Activated CD8-positive, alpha-beta memory T cell treated with anti-CD3 and anti-CD28 coated beads for 24 hours (primary cell): ENCODE measurements at places on chromosomes 3 and 15.

DNA sequence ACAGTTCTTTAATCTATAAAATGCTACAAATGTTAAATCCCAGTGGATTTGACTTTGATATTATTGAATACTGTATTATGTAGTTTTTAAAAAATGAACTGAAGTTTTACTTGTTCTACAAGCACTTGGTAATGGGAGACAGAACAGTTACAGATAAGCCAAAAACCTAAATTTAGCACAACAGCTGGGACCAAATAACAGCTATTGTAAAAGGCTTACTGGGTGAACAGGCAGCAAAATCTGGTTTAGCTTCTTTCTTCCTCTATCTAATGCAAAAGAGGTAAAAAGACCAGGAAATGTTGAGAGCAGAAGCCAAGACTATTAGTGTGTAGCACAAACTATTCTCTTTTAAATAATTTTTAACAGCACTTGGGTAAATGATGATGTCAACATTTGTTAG lies 1.6 kb upstream of the ATOSA start:
- DNase-seq = no peak

DNA sequence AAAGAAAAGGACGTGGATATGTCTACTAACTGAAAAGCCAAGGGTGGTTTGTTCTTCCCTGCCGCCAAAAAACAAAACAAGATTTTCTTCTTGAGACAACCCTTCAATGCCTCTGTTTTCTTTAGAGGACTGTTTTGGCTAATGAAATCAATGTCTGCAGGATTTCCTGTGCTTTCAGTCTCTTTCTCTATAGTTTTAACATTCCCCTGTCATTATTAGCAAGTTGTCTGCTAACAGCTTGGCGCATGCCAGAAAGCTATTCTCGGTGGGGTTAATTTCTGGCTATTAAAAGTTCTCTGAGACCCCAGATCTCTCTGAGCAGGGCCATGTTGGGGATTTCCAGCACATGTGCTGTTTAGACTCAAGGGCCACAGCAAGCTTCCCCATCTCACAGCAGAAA lies 56.7 kb downstream of the ITPR1 start:
- DNase-seq = no peak

DNA sequence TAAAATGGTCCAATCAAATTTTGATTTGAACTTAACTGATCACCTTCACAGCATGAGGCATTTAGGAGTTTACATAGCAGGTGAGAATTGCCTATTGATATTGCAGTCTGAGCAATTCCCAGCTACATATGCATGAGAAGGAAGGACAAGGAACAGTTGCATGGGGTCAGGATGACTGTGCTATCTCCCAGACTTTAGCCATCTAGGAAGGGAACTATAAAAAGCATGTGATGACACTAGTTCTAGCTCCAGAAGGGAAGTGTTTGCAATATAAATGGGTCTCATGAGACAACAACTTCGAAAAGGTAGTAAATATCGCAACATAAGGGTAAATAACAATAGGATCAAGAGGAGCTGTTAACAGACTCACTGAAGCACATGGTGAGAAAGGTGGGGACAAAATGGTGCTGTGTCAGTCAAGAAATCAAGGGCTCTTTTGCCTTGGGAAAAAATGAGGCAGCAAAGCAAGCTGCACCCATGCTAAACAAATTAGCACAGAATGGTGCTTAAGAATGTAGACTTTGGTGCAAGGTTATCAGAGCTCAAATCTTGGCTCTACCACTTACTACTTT lies 90.4 kb upstream of the SLC2A2 start:
- DNase-seq = no peak

DNA sequence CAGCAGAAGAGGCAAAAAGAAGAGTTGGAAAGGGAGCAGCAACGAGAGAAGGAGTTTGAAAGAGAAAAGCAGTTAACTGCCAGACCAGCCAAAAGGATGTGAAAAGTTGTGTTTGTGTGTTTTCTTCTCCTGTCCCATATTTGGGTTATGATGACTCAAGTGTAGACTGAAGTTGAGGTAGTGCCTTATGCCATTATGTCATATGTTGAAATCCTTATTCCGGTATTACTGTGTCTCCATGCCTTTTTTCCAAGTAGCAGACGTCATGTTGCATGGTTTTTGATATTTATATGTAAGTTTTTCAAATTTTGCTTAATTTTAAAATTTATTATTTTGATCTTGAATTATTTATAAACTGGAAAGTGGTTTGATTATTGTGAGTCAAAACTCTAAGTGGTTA lies 19.2 kb downstream of the BLOC1S6 start:
- DNase-seq = no peak

GRCh38 chr15:48888191-48888590 lies 10.3 kb downstream of the EID1 start:
- DNase-seq = no peak

GRCh38 chr15:80992441-80992840 lies 2.8 kb upstream of the MESD start:
- no peak for DNase-seq

DNA sequence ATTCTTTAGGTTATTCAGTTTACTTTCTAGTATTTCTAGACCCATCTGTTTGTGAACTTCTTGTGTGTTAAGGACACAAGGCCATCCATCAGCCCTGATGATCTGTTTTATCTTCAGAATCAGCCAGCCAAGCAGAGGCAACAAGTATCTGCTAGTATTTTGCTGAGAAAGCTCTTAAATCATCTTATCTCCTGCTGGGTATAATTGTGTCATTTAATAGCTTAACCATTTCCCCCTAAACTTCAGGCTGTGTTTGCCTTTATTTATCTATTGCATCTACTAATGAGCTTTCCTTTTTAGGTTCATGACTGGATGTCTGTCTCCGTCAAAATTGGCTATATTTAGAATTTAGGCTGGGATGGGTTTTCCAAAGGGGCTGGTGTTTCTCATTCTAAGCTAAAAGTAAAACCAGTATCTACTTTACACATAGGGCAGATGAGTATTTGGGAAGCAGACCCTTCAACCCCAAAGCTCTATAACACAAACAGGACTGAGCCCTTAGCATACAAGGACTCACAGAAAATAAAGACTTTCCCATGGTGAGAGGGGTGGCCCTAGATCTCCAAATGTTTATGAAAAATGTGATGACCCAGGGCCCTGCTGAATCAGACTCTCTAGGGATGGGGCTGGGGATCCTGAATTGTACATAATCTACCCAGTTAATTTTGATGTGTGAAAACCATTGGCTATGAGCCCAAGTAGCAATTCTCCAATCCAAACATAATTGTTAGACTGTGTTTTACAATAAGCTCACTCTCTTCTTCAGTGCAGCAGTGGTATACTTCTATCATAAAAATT lies 65.3 kb upstream of the PSMD6 start:
- no peak for DNase-seq

GRCh38 chr3:152195206-152195605 lies 73.5 kb upstream of the MBNL1 start:
- no peak for DNase-seq

GRCh38 chr3:56154297-56154696 lies 314.0 kb downstream of the ERC2 start:
- DNase-seq = no peak

- no peak for DNase-seq
Measured at GRCh38 chr3:43238801-43239200, 47.5 kb upstream of the SNRK start.
